Ureter (tissue), 1 donor: ENCODE measurements at places on chromosomes 1 and 21. TPM values are rescaled to one million over a fixed set of nuclear protein-coding genes. Genes with fewer than 3 reads are reported as not detected.

CENPF gene
- 0.60 TPM for total RNA-seq

RPTN gene
- total RNA-seq, result not detected

NBPF6 gene
- not detected for total RNA-seq

TRIM46 gene
- 1.6 TPM for total RNA-seq

CD84 gene
- total RNA-seq, result 7.7 TPM

ELAPOR1 gene
- total RNA-seq, result 0.75 TPM

ERVH48-1 gene
- total RNA-seq, result not detected

RCOR3 gene
- total RNA-seq, result 104 TPM

PCP4L1 gene
- total RNA-seq, result 66.5 TPM

CHD1L gene
- 31.5 TPM for total RNA-seq

SLC2A1 gene
- total RNA-seq, result 246 TPM

LCE6A gene
- not detected for total RNA-seq

TTLL7 gene
- total RNA-seq, result 29.2 TPM

TFF3 gene
- 3.0 TPM for total RNA-seq

PRELP gene
- 128 TPM for total RNA-seq

C8B gene
- not detected for total RNA-seq

CELA3B gene
- not detected for total RNA-seq

E2F2 gene
- 0.52 TPM for total RNA-seq

TMPRSS2 gene
- total RNA-seq, result 154 TPM

ECE1 gene
- total RNA-seq, result 131 TPM

LCE1B gene
- not detected for total RNA-seq

CBR1 gene
- 44.2 TPM for total RNA-seq

REN gene
- 0.89 TPM for total RNA-seq

CLCNKB gene
- 0.65 TPM for total RNA-seq

CYP4A22 gene
- total RNA-seq, result 0.23 TPM

DNAI4 gene
- total RNA-seq, result 17.2 TPM

NKAIN1 gene
- not detected for total RNA-seq

AIRE gene
- not detected for total RNA-seq

VANGL2 gene
- 12.7 TPM for total RNA-seq

LENEP gene
- total RNA-seq, result 0.94 TPM

DIRAS3 gene
- total RNA-seq, result 2.7 TPM

ASCL5 gene
- not detected for total RNA-seq

GIPC2 gene
- total RNA-seq, result 3.1 TPM

LRRC38 gene
- total RNA-seq, result not detected

CR1L gene
- not detected for total RNA-seq

SLC25A33 gene
- total RNA-seq, result 3.9 TPM

CAMK2N1 gene
- 39.5 TPM for total RNA-seq

VCAM1 gene
- total RNA-seq, result 19.1 TPM

CROCC gene
- 38.5 TPM for total RNA-seq
